ENCODE measurements at places on chromosomes 16 and 17. TPM values are rescaled to one million over a fixed set of nuclear protein-coding genes. Genes with fewer than 3 reads are reported as not detected.

DNA sequence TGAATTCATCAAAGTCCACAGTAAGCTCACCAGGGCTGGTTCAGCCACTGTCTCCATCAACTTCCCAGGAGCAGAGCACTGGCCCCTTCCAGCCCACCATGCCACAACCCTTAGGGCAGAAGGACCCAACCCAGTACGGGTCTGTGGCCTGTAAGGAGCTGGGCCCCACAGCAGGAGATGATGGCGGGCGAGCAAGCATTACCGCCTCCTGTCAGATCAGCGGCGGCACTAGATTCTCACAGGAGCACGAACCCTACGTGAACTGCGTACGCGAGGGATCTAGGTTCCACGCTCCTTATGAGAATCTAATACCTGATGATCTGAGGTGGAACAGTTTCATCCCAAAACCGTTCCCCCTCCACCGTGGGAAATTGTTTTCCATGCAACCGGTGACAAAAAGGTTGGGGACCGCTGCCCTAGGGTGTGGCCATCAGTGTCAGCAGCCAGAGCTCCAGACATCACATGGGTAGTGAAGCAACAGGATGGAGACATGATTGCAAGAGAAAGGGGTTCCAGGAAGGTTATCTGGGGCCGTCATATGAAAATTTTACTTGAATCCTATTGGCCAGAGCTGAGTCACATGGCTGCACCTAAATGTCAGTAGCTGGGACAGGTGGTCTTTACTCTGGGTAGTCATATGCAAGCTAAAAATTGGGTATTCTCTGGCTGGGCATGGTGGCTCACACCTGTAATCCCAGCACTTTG is 12.4 kb upstream of the SLC25A19 start:
- no peaks in the 10 kb centered on the region for H3K27me3 ChIP-seq
- no peaks in the 10 kb centered on the region for H3K36me3 ChIP-seq
- H3K27ac ChIP-seq = no peak overlapping the region
- H3K4me3 ChIP-seq = no peak overlapping the region

DNA sequence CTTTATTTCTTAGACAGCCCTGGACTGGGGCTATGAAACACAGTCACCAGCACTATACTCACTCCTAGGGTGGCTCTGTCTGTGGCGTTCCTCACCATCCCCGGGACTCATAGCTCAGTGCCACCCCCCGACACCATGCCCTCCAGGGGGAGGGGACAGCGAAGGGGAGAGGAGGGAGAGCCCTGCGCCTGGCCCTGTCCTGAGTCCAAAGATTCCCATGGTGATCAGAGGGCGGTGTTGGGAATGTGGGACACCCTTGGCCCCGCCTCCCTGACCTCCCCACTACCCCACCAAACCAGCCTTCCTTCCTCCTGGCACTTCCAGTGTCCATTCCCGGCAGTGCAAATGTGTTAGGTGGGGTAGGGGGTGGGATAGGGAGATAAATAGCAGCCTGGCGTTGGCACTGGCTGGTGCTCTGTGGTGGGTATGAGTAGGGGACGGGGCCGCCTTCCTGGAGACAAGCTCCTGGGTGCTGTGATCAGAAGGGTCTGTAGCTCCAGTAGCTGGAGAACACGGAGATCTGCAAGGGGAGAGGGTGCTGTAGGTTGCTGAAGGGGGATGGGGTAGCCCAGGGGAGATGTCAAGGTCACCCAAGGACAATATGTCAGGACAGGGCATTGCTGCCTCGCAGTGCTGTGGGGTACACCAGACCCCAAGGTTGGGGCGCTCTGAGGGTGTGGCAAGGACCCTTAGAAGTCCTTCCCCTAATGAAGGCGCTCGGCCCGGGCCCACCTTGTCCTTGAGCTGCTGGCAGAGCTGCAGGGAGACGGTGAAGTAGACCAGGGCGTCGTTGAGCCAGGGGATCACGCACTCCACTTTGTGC is 2.0 kb downstream of the SMIM22 start:
- H3K4me3 ChIP-seq = no peak overlapping the region
- H3K27me3 ChIP-seq = no peaks in the 10 kb centered on the region
- no peak overlapping the region for H3K27ac ChIP-seq
- peaks cover 24% of the 10 kb centered on the region for H3K4me1 ChIP-seq

Gene OTOP2
- not detected for total RNA-seq

- H3K4me3 ChIP-seq = no peak overlapping the region
- H3K36me3 ChIP-seq = no peaks in the 10 kb centered on the region
- H3K4me1 ChIP-seq = peaks cover 5% of the 10 kb centered on the region
Measured at GRCh38 chr16:69382421-69382820, 3.4 kb downstream of the TERF2 start.
